ENCODE measurements at places on chromosomes 16 and 17.
A peak's percentile ranks its signal among the peaks of the same experiment; 100 is the strongest.

GRCh38 chr17:30351735-30352134 lies 17.9 kb upstream of the TMIGD1 start:
- DNase-seq = no peak

DNA sequence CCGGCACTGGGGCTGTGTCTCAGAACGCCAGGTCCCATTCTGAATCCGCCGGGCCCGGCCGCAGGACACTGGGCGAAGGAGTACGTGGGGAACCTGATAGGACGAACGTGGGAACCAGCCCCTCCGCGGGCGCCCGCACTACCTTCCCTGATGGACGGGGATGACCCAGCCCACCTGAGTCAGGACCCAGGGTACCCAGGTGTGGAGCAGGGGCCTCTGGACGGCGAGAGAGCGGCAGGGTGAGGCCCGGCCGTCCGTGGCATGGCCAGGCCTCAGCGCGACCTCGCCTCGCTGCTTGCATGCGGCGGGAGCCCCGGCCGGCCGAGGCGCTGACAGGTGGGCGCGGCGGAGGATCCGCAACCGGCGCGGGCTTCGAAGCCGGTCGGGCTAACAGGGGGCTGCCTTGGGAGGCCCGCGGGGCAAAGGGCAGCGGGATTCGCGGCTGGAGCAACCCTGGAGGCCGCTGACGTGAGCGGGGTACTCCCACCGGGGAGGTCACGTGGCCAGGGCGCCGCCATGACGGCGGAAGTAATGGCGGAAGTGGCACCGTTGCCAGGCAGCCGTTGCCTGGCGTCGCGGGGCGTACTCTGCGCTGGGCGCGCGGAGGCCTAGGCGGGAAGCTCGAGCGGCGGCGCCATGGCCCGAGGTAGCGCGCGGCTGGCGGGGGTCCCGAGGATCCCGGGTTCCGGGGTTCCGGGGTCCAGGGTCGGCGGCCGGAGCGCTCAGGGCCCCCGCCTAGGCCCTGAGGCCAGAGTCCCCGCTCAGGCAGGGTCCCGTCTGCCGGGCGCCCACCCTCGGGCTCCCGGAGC lies at the start of gene WDR90:
TSS of gene WDR90 (plus strand) at position 585 of the 809 bp plus-strand sequence. CDS start at position 637, 52 bp downstream.
- peak; percentile 79 for DNase-seq

DNA sequence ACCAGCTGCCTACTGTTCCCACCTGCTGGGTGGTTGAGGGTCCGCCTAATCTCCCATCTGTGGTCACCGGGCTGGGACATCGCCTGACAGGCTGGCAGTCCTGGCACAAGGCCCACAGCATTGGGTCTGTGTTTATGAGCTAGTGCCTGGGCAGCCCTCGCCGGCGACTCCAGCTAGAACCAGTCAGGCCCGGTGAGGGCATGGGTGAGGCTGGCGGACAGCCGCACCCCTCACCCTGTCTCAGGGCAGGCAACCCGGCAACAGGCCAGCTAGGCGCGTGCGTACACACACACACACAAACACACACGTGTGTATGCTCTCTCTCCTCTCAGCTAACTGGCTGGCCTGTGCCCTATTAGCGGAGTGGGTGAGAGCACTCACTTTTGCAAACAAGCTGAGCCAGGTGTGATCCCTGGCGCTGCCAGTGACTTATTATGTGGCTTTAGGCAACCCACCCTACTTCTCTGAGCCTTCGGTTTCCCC lies 10.4 kb downstream of the HSD11B2 start:
- no peak for DNase-seq

GRCh38 chr16:78249832-78250231 lies 150.4 kb downstream of the WWOX start:
- no peak for DNase-seq

DNA sequence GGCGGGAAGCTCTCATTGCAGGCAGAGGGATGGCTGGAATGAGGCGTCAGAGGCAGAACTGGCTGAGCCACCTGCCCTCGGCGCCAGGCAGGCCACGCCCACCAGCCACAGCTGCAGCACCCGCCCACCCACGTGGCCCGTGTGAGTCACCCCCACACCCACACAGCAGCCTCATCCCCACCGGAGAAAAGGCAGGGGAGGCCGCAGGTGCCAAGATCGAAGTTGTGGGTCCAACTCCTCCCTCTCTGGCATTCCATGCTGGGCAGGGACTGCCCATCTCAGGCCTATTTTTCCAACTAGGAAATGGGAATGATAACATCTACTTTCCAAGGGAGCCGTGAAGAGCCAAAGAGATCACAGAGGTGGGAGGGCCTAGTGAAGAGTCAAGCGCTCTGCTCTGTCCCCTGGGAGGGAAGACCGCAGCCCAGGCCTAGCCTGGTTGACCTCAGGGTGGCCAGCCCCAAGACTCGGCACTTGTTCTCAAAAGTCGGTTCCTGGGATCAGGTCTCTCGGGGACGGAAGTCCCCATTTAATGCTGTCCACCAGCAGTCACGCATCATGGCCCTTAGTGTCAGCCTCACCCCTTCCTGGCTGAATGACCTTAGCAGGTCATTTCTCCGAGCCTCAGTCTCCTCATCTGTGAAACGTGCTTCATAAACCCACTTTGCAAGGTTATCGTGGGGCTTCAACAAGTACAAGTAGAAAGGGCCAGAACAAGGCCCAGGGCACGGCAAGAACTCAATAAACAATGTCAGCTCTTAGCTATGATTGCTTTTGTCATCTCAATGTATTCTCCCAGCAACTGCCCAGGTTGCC lies at the start of gene TRPV3:
TSS of gene TRPV3 (minus strand) at position 45 of the 816 bp plus-strand sequence. CDS start 2,962 bp downstream, outside the sequence.
- DNase-seq = no peak

DNA sequence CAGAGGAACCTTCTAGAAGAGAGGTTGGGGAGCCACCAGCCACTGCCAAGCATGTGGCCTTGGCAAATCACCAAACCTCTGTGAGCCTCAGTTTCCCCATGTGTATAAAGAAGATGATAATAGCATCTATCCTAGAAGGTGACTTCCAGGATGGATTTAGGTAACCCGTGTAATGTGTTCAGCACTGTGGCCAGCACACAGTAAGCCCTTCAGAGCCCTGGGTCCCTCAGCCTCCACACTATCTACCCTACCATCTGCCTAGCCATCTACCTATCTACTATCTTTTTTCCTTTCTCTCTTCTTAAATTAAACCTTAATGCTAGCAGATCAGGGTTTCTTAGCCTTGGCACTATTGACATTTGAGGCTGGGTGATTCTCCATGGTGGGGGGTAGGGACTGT lies 33.0 kb downstream of the TEKT5 start:
- DNase-seq = no peak

GRCh38 chr16:75236232-75236631 lies 15.2 kb downstream of the BCAR1 start:
- DNase-seq = no peak

DNA sequence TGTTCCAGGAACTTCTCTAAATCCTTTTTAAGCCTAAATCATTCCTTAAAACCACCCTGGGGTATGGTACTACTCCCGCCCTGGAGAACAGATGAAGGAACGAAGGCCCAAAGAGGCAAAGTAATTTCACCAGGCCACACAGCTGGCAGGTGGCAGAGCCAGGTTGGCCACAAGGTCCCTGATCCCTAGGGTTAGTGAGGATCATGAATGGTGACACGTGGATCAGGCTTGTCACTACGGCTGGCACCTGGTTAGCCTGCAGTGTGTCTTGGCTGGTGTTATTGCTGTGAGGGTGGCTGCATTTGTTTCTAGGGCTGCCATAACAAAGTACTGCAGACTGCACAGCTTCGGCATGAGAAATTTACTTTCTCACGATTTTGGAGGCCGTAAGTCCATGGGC lies 26.0 kb upstream of the ZNF423 start:
- no peak for DNase-seq

- DNase-seq = no peak
Observed at GRCh38 chr17:1729966-1730325, 5.4 kb downstream of the WDR81 start.

DNA sequence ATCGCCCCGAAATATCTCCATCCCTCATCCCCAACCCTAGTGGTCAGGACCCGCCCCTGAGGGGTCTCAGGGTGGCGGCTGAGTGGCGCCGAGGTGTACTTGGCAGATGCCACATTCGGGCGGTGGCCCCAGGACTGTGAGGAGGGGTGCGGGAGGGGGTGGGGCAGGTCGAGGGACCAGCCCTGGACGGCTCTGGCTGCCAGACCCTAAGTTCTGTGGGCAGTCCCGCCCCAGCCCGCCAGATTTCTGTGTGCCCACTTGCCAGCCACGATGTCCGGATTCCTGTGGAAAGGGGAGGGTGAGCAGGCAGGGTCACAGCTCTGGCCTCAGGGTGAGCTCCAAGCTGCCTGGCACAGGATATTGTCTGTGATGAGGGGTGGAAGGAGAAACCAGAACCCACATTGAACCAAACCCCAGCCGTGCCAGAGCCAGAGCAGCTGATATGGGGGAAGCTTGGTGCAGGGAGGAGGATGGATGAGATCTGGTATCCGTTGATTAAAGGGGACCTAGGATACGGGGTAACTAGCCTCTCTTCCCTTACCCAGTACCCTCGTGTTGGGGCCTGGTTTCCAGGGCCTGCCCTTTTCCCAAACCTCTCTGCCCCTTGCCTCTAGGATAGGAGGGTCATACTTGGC lies 1.1 kb upstream of the CHAD start:
- DNase-seq = no peak

GRCh38 chr17:82729479-82730260 lies 5.7 kb upstream of the FN3K start:
- DNase-seq = no peak

- no peak for DNase-seq
Observed at GRCh38 chr17:62572888-62573401, 54.5 kb upstream of the MRC2 start.

GRCh38 chr16:31478956-31479355 lies 4.0 kb upstream of the SLC5A2 start:
- no peak for DNase-seq

DNA sequence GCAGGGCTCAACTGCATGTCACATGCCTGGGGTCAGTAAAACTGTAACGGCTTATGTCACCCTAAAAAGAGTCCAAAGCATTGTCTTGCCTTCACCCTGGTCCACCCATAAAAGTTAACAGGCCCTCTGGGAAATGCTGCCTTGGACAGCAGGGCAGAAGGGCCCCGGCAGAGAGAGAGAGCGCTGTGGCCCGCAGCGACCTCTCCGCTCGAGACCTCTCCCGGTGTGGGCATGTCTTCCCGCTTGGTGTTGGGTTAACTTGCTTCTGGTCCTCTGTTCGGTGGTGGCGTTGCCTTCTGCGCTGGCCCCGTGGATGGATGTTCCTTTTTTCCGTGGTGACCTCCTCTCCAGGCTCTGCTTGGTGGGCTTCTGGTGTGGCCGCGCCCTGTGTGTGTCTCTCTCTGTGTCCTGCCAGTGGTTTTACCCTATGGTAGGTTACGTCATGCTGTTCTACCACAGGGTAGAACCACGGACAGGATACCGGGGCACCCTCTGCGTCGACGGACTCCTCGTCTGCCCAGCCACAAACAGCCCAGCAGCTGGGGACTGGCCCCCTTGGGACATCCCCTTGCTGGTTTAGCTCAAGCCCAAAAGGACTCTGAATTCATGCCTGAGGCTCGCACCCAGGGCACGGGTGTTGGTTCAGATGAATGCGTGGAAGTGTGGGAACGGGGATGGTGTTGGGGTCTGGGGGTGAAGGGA lies 18.3 kb upstream of the CLEC18A start:
- DNase-seq = no peak

GRCh38 chr16:1094124-1094479 lies 1.9 kb downstream of the C1QTNF8 start:
- no peak for DNase-seq

DNA sequence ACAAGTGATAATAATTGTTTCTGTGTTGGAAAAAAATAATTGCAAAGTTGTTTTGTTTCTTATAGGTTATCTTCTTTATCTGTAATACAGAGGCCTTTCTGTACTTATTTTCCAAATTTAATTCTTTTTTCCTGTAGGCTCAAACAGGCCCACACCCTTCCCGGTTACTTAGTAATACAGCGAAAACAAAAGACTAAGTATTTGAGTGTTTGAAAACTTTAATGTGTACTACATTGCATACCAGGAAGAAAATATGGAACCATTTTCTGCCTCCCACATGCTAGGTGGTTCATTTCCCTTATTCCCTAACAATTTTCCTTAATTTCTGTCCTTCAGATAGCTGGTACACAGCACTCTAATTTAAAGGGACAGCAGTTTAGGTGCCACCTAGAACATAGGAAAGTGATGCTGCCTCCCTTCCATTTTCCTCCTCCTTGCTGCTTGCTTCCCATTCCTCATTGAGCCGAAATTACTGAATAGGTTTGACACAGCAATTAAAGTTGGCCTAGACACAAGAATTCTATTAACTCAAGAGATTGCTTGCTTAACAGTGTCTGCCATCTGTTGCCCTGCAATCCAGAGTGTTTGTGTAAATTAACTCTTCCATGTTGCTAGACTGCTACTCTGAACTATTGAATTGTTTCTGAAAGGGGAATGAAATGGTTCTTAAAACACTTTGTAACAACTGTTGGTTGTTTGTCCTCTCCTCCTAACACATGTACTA lies 24.2 kb downstream of the CYB5B start:
- DNase-seq = no peak

GRCh38 chr16:10828851-10829366 lies 10.3 kb upstream of the TVP23A start:
- no peak for DNase-seq

DNA sequence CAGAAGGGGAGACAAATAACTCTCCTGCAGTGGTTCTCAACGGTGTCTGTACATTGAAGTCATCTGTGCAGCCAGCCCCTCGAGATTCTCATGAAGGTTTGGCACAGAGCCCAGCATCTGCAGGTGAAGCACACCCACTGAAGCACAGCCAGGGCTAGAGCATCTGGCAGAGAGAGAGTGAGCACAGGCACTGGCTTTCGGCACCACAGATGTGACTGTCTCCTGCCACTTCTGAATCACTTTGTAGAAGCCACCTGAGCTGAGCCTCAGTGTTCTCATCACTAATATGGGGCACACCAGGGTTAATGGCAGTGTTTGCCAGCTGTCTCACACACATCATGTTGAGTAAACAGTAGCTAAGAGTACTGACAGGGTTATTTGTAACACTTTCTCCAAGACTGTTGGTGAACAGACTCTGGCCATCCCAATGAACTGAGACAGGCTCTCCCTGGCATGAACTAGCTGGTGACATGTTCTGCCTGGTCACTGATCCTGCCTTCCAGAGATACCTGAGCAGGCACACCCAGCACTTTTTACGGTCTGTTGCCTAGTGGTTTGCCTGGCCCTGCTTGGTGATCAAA lies 10.9 kb downstream of the HSPB9 start:
- DNase-seq = no peak

- DNase-seq = no peak
Observed at GRCh38 chr17:2070241-2071023, 15.5 kb downstream of the HIC1 start.

- DNase-seq = peak; percentile 11
Observed at GRCh38 chr17:50346313-50347116, 589 bp downstream of the XYLT2 start.

DNA sequence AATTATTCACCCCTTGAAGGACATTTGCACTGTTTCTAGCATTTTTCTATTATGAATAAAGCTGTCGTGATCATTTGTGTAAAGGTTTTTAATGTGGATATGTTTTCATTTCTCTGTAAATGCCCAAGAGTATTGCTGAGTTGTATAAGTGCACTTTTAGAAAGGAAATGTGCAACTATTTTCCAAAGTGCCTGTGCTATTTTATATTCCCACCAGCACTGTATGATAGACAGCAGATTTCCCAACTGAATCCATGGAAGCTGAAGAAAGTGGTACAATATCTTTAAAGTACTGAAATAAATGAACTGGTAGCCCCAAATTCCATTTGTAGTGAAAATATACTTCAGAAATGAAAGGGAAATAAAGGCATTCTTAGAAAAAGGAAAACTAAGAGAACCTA lies 238.4 kb downstream of the BCAS3 start:
- DNase-seq = no peak

All from activated CD8-positive, alpha-beta memory T cell treated with anti-CD3 and anti-CD28 coated beads for 48 hours (primary cell).